ENCODE measurements at places on chromosomes 16 and 17. TPM values are rescaled to one million over a fixed set of nuclear protein-coding genes. Genes with fewer than 3 reads are reported as not detected.

Gene TP53TG3F
- total RNA-seq, result not detected

Gene KCNH6
- total RNA-seq, result not detected

- no peak overlapping the region for H3K4me3 ChIP-seq
- H3K36me3 ChIP-seq, result no peaks in the 10 kb centered on the region
- no peak for DNase-seq
- H3K4me1 ChIP-seq, result peaks cover 4% of the 10 kb centered on the region
- no peaks in the 10 kb centered on the region for H3K27me3 ChIP-seq
These were observed 186.5 kb downstream of the LGALS9B start for GRCh38 chr17:20280851-20281250.

Gene ABCC11
- total RNA-seq, result not detected

GRCh38 chr17:73911726-73912372 is 267.6 kb upstream of the SDK2 start:
- peaks cover 22% of the 10 kb centered on the region for H3K4me1 ChIP-seq
- H3K36me3 ChIP-seq, result peaks cover 5% of the 10 kb centered on the region
- DNase-seq, result no peak
- H3K27ac ChIP-seq, result peak overlapping the region; percentile 7

GRCh38 chr17:59963738-59964481 is 630 bp downstream of the RNFT1 start:
- peak overlapping the region; percentile 93 for H3K27ac ChIP-seq
- peaks cover 5% of the 10 kb centered on the region for H3K36me3 ChIP-seq
- no peaks in the 10 kb centered on the region for H3K27me3 ChIP-seq
- peak; percentile 70 for DNase-seq
- H3K4me1 ChIP-seq, result peaks cover 17% of the 10 kb centered on the region
- H3K4me3 ChIP-seq, result peak overlapping the region; percentile 94

DNA sequence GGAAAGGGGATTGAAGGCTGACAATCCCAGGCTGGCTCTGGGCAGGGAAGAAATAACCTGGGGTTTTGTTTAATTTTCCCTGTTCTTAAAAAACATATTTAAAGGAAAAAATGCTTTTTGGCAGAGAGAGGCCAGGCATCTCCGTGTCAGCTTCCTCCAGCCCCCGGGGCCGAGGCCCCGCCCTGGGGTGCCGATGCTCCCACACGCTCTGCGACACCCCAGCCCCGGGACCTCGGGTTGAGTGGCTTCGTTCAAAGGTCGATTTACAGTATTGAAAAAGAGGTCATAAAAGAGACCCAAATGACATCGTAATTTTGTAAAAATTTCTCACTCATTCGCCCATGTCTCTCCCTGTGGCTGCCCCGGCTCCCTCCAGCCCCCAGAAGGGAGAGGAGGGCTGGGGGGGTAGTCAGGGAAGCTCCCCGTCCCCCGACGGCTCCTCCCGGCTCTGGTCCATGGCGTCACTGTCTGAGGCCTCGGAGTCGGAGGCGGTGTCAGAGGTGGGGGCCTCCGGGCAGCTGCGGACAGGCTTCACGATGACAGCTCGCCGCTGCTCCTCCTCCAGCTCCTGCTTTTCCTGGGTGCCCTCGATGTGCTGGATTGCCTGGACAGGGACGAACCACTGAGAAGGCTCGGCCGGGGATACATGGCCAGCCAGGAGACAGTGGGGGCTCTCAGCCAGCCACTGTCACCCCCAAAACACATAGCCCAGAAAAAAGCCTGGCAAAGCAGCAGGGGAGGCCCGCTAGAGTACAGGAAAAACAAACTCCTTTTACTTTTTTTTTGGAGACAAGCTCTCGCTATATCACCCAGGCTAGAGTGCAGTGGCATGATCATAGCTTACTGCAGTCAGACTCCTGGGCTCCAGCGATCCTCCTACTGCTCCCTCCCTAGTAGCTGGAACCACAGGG is 14.9 kb downstream of the TFAP4 start:
- H3K36me3 ChIP-seq, result no peaks in the 10 kb centered on the region
- no peak for DNase-seq
- H3K27me3 ChIP-seq, result no peaks in the 10 kb centered on the region
- no peaks in the 10 kb centered on the region for H3K4me1 ChIP-seq

Gene NPIPB2
- total RNA-seq, result 19.9 TPM

DNA sequence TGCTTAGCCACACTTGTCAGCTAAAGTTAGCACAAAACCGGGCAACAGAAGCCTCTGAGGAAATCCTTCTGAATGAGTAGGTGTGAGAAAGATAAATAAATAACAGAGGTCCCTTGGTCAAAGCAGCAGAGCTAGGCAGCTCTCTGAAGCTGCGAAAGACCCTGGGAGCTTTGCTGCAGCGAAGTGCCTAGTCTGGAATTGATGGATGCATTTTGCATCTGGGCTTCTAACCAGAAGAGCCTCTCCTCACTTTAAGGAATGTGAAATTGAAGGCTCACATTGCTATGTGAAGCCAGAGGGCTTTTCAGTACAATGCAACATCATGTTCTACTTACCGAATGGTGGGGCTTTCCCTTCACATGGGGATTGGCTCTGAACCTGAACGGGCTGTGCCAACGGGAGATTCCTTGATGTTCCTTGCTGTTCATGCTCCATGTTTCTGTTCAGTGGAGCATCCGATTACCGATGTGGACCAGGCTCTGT is 274.6 kb downstream of the HS3ST3B1 start:
- H3K27ac ChIP-seq, result no peak overlapping the region
- no peaks in the 10 kb centered on the region for H3K4me1 ChIP-seq
- no peak overlapping the region for H3K4me3 ChIP-seq
- DNase-seq, result no peak

- no peak overlapping the region for H3K4me3 ChIP-seq
- H3K4me1 ChIP-seq, result no peaks in the 10 kb centered on the region
- DNase-seq, result peak; percentile 18
These were observed 11.4 kb downstream of the PDK2 start for GRCh38 chr17:50106393-50107131.

GRCh38 chr16:60204181-60204580 is 1470.1 kb upstream of the GOT2 start:
- no peak for DNase-seq
- H3K36me3 ChIP-seq, result peaks cover 11% of the 10 kb centered on the region
- no peaks in the 10 kb centered on the region for H3K4me1 ChIP-seq
- no peak overlapping the region for H3K4me3 ChIP-seq
- H3K27ac ChIP-seq, result no peak overlapping the region
